ENCODE measurements at places on chromosomes 6 and 20.
A peak's percentile ranks its signal among the peaks of the same experiment; 100 is the strongest.

DNA sequence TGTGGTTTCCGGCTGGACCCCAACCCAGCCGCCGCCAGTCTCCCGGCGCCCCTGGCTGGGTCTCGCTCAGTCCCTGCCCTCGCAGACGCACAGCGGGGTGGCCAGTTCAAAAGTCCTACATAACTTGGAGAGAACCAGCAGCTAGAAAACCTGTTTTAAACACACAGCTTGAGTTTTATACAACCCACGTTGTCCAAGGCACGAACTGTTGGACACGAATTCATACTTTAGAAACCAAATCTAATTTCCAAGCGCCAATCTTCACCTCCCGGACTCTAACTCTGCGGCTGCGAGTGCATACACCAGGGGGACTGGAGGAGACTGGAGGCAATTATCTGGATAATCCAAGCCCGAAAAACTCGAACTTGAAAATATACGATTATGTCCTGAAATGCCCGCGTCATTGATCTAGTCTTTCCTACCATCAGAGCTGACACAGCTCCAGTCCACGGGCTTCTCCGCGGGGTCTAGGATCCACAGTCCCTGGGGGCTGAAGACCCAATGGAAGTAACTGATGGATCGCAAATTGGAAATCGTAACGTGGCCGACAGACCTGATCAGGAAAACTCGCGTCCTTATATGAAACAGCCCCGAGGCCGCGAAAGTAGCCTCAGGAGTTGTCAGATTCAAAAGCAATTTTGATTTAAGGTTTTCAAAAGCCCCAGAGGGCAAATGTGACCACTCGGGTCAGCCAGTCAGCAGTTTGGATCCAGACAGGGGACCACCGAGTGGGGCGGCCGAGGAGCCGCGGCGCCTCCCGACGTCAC is 843 bp upstream of the HEY2 start:
- DNase-seq: peak; percentile 9

- DNase-seq: no peak
Measured at GRCh38 chr6:33213989-33214335, 5.7 kb downstream of the RING1 start.

- peak; percentile 22 for DNase-seq
Measured at GRCh38 chr6:3457710-3458602, 1.1 kb upstream of the SLC22A23 start.

GRCh38 chr6:17015144-17015543 is 86.7 kb upstream of the STMND1 start:
- DNase-seq: peak; percentile 14

GRCh38 chr6:67265996-67266921 is 1368.8 kb upstream of the ADGRB3 start:
- no peak for DNase-seq

Measured in activated CD4-positive, alpha-beta T cell treated with anti-CD3 and anti-CD28 coated beads for 4 hours (primary cell).